ENCODE measurements at places on chromosomes 2 and 18.
A peak's percentile ranks its signal among the peaks of the same experiment; 100 is the strongest.

GRCh38 chr2:215537611-215538010 is 101.7 kb upstream of the FN1 start:
- H3K4me1 ChIP-seq = no peaks in the 10 kb centered on the region
- no peak overlapping the region for H3K27ac ChIP-seq
- H3K36me3 ChIP-seq = no peaks in the 10 kb centered on the region
- no peak for DNase-seq

DNA sequence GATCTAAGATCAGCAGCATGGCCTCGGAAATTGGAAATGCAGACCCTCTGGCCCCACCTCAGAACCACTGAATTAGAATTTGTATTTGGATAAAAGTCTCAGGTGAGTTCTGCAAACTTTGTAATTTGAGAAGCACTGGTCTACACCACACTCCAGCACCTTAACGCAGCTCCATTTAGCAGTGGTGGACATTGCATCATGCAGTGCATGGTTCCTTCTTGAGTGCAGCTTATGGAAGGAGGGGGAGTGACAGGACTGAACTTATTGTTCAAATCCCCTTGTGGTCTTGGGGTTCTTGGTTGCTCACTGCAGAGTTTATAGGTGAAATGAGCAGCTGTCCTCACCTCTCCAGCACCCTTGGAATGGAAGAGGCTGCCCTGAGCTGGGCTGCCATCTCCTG is 17.4 kb upstream of the STEAP3 start:
- H3K36me3 ChIP-seq = no peaks in the 10 kb centered on the region
- H3K27me3 ChIP-seq = peaks cover 19% of the 10 kb centered on the region
- H3K27ac ChIP-seq = no peak overlapping the region
- H3K4me1 ChIP-seq = peaks cover 1% of the 10 kb centered on the region
- H3K4me3 ChIP-seq = no peak overlapping the region

GRCh38 chr2:234955091-234955591 is 3.3 kb downstream of the SH3BP4 start:
- no peaks in the 10 kb centered on the region for H3K4me1 ChIP-seq
- H3K36me3 ChIP-seq = no peaks in the 10 kb centered on the region
- no peak overlapping the region for H3K4me3 ChIP-seq
- H3K27me3 ChIP-seq = peaks cover 55% of the 10 kb centered on the region
- DNase-seq = no peak

DNA sequence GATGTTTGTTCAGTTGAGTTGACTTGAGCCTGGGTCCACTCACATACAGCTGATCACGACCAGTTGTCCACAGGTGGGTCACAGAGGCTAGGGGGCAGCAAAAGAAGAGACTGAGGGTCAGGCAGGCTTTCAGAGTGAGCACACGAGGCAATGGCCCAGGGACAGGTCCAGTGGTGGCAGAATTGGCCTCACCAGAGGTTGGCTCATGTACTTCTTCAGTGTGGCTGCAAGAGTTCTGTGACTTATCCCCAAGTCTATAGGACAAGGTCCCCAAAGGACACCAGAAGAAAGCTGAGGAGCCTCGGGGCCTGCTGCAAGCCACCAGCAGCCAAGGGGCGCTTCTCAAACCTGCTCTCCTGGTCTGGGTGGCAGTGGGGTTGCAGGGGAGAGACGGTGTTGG is 219.8 kb downstream of the TFCP2L1 start:
- H3K27ac ChIP-seq = no peak overlapping the region
- no peaks in the 10 kb centered on the region for H3K36me3 ChIP-seq
- H3K4me3 ChIP-seq = no peak overlapping the region

DNA sequence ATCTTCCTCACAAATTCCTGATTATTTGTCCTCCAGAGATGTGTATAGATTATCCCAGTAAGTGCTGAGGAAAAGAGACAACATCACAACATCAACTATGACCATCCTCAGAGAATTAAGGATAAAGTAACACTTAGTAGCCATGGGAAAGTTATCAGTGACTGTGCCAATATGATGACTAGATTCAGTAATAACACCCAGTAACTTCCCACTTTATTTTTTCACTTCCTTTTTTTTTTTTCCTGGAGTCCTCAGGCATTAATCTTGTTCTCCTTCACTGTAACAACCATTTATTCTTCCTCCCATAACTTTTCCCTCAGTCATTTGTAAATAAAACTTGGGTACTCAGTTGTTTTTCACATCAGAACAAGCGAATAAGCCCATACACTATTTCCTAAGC is 16.7 kb upstream of the PID1 start:
- H3K4me3 ChIP-seq = no peak overlapping the region
- no peaks in the 10 kb centered on the region for H3K4me1 ChIP-seq
- DNase-seq = no peak
- H3K27ac ChIP-seq = no peak overlapping the region

GRCh38 chr2:102703748-102704147 is 58.1 kb upstream of the TMEM182 start:
- H3K4me3 ChIP-seq = no peak overlapping the region
- H3K4me1 ChIP-seq = no peaks in the 10 kb centered on the region
- peaks cover 41% of the 10 kb centered on the region for H3K27me3 ChIP-seq

GRCh38 chr2:229980431-229981184 is 58.3 kb downstream of the FBXO36 start:
- H3K36me3 ChIP-seq = no peaks in the 10 kb centered on the region
- DNase-seq = no peak
- peaks cover 7% of the 10 kb centered on the region for H3K4me1 ChIP-seq
- H3K27me3 ChIP-seq = no peaks in the 10 kb centered on the region
- H3K4me3 ChIP-seq = no peak overlapping the region

GRCh38 chr18:51813740-51814139 is 526.3 kb upstream of the DCC start:
- H3K4me1 ChIP-seq = no peaks in the 10 kb centered on the region
- H3K4me3 ChIP-seq = no peak overlapping the region
- no peaks in the 10 kb centered on the region for H3K27me3 ChIP-seq
- H3K36me3 ChIP-seq = no peaks in the 10 kb centered on the region

GRCh38 chr2:169360984-169361705 is 1.2 kb downstream of the LRP2 start:
- peaks cover 17% of the 10 kb centered on the region for H3K36me3 ChIP-seq
- peak overlapping the region; percentile 86 for H3K4me3 ChIP-seq
- H3K27me3 ChIP-seq = peaks cover 53% of the 10 kb centered on the region
- peaks cover 35% of the 10 kb centered on the region for H3K4me1 ChIP-seq

- H3K4me3 ChIP-seq = no peak overlapping the region
- no peak overlapping the region for H3K27ac ChIP-seq
- H3K4me1 ChIP-seq = peaks cover 7% of the 10 kb centered on the region
- peaks cover 3% of the 10 kb centered on the region for H3K36me3 ChIP-seq
- H3K27me3 ChIP-seq = peaks cover 40% of the 10 kb centered on the region
Observed at GRCh38 chr2:60837123-60837522, 44.3 kb upstream of the REL start.

GRCh38 chr18:74172697-74173433 is 24.5 kb downstream of the TIMM21 start:
- H3K27me3 ChIP-seq = peaks cover 71% of the 10 kb centered on the region
- H3K4me3 ChIP-seq = peak overlapping the region; percentile 69
- DNase-seq = no peak
- peaks cover 8% of the 10 kb centered on the region for H3K4me1 ChIP-seq

GRCh38 chr2:222572751-222573174 is 83.1 kb downstream of the FARSB start:
- H3K4me3 ChIP-seq = no peak overlapping the region
- no peak overlapping the region for H3K27ac ChIP-seq
- no peaks in the 10 kb centered on the region for H3K4me1 ChIP-seq
- H3K36me3 ChIP-seq = peaks cover 36% of the 10 kb centered on the region

GRCh38 chr2:223563462-223563861 is 38.7 kb downstream of the SCG2 start:
- no peaks in the 10 kb centered on the region for H3K4me1 ChIP-seq
- no peaks in the 10 kb centered on the region for H3K36me3 ChIP-seq
- H3K27me3 ChIP-seq = peaks cover 17% of the 10 kb centered on the region
- H3K27ac ChIP-seq = no peak overlapping the region

- peaks cover 54% of the 10 kb centered on the region for H3K27me3 ChIP-seq
- H3K4me1 ChIP-seq = peaks cover 8% of the 10 kb centered on the region
- no peak overlapping the region for H3K4me3 ChIP-seq
- no peak overlapping the region for H3K27ac ChIP-seq
Observed at GRCh38 chr2:230903231-230904150, 21.6 kb downstream of the GPR55 start.

DNA sequence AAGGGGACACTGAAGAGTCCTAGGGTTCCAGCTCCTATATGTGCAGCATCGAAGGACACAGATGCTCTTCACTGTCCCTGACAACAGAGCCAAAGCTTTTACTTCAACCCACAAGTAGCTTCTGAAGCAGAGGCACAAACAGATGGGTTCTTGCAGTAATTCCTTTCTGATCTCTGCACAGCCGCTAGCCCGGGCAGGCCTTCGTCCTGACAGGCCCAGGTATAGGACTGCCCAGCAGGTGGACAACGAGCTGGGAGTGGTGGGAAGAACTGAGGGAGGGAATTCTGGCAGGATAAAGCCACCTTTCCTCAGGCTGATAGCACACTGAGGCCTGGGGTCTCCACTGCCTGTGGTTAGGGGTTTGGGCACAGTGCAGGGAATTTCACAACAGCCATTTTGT is 94.8 kb downstream of the RHOB start:
- peaks cover 52% of the 10 kb centered on the region for H3K27me3 ChIP-seq
- no peaks in the 10 kb centered on the region for H3K36me3 ChIP-seq
- no peak overlapping the region for H3K4me3 ChIP-seq
- no peak overlapping the region for H3K27ac ChIP-seq

DNA sequence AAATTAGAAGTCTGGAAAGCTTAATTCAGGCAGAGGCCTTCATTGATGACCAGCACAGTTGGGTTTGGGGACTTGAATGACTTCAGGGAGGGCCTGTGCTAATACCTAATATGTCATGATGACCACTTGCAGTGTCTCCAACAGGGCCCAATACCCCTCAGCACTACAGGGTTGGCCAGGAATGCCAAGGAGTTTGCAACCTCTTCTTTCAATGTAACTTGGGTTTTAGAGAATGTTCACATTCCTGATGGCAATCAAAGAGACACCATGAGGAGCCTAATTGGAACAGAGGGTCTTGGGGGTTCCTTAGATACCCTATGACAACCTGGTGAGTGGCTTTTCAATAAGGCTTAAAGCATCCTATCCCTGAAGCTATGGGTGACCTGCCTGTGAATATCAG is 52.4 kb upstream of the ST8SIA3 start:
- H3K27ac ChIP-seq = no peak overlapping the region
- no peaks in the 10 kb centered on the region for H3K36me3 ChIP-seq
- no peaks in the 10 kb centered on the region for H3K4me1 ChIP-seq
- DNase-seq = no peak
- H3K27me3 ChIP-seq = peaks cover 11% of the 10 kb centered on the region

DNA sequence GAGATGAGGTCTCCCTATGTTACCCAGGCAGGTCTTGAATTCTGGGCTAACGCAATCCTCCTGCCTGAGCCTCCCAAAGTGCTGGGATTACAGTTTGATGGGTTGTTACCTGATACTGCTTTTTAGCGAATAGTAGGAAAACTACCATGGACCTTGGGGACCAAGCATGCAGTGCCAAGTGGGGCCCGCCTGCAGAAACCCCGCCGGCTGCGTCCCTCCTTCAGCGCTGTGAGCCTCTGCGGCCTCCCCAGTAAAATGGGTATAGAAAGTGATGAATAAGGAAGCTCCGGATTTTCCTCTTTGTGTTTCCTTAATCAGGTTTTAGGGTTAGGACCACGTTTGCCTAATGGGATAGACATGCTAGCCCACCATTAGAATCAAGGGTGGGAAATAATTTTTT is 30.4 kb downstream of the RAMP1 start:
- no peak for DNase-seq
- H3K4me1 ChIP-seq = peaks cover 4% of the 10 kb centered on the region
- no peaks in the 10 kb centered on the region for H3K27me3 ChIP-seq
- H3K27ac ChIP-seq = no peak overlapping the region

GRCh38 chr2:47067788-47068407 is 87.2 kb downstream of the STPG4 start:
- peaks cover 50% of the 10 kb centered on the region for H3K4me1 ChIP-seq
- H3K27ac ChIP-seq = peak overlapping the region; percentile 32
- H3K36me3 ChIP-seq = peaks cover 17% of the 10 kb centered on the region
- DNase-seq = no peak
- no peaks in the 10 kb centered on the region for H3K27me3 ChIP-seq
- no peak overlapping the region for H3K4me3 ChIP-seq

- H3K4me3 ChIP-seq = no peak overlapping the region
- DNase-seq = no peak
- H3K27me3 ChIP-seq = no peaks in the 10 kb centered on the region
- H3K27ac ChIP-seq = no peak overlapping the region
- peaks cover 46% of the 10 kb centered on the region for H3K4me1 ChIP-seq
Observed at GRCh38 chr2:233120459-233120858, 60.3 kb downstream of the INPP5D start.

DNA sequence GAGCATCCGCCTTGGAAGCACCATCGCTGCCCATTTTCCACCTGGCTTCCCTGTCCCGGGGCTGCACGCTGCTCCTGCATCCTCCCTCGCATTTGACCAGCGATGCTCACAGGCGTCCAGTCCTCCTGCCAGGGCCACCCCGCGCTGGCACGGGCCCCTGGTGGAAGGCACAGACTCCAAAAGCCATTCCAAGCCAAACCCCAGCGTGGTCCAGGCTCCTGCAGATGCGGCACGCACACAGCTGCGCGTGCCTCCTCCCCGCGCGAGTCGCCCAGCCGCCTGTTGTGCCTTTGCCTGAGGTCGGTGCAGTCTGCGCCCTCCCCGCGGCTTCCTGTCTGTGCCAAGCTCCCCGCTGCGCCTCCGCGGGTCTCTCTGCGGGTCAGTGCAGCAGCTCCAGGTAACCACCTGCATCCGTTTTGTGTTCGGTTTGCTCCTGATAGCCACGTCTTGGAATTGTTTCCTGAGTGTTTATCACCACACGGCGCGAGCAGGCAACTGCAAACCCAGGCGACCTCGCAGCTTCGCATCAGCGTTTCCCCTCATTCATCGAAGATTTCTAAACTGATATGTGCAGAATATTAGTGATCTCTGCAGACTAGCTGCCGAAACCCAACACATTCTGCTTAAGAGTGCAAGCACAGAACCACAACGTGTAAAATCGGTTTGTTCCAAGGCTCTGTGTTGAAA is 65.2 kb upstream of the SALL3 start:
- DNase-seq = no peak
- H3K4me1 ChIP-seq = no peaks in the 10 kb centered on the region
- H3K36me3 ChIP-seq = no peaks in the 10 kb centered on the region
- H3K4me3 ChIP-seq = no peak overlapping the region
- H3K27me3 ChIP-seq = peaks cover 16% of the 10 kb centered on the region

DNA sequence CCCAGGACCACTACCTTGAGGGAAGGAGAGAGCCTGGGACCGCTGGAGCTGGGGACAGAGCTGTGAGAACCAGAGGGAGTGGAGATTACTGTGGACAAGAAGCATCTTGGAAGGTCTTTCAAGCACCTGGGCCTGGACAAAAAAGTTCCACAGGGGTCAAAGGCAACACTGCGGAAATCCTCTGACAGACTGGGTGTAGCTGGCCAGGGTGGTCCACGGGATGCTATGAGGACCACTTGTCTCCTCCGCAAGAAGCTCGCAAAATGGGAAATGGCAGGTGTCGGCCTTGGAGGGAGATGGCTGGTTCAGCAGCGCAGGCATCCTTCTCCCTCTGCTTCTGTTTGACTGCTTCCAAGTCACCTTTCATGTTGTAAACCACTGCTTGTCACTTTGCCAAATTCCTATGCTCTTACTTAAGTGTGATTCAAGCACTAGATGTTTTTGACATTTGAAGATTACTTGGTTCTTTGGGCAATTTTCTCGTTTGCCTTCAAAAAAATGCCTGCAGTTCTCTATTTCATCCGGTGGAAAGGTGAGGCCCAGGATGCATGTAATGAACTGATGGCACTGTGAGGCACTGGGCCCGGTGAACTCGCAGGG is 27.7 kb downstream of the KLHL29 start:
- H3K27ac ChIP-seq = no peak overlapping the region
- peaks cover 33% of the 10 kb centered on the region for H3K27me3 ChIP-seq
- no peaks in the 10 kb centered on the region for H3K36me3 ChIP-seq
- no peak overlapping the region for H3K4me3 ChIP-seq

Data from effector memory CD8-positive, alpha-beta T cell (primary cell).